Activated T-cell treated with anti-CD3 and anti-CD28 coated beads, Interleukin-2, amount 50 U/mL, for 48 hours (primary cell): ENCODE measurements at places on chromosomes 16 and 17.

DNA sequence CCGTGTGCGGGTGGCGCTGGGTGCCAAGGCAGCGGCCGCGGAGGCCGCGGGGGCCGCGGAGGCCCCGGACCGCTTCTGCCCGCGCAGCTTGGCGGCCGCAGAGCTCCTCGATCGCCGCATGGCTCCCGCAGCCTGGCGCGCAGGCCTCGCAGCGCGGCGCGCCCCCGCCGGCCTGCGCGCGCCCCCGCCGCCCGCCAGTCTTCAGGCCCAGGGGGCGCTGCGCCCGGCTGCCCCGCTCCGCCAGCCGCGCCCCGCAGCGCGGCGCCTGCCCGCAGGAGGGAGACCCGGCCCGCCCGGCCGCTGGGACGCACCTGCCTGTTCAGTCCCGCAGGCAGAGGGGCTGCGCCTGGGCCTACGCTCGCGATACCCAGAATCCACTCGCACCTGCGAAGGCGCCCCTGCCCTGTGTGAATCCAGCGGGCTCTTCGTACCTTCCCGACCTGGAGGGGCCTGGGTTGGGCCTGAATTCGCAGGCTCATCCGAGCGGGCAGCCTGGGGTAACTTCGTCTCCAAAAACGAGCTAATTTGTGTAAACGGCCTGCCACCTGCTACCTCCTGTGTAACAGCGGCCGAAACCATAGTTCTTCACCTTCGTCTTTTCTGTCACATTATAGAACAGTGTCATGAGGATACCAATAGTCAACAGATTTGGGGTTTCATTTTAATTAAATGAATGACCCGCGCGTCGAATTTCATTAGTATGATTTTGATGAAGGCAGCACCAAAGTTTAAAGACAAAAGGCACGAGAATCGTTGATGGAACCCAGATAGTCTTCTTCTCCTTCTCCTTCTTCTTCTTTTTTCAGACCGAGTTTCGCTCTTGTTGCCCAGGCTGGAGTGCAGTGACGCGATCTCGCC lies at the start of gene CENPV:
CENPV (minus strand) TSS at position 153 of the 858 bp plus-strand sequence; CDS start at position 120, 33 bp downstream.
- peak; percentile 80 for DNase-seq

DNA sequence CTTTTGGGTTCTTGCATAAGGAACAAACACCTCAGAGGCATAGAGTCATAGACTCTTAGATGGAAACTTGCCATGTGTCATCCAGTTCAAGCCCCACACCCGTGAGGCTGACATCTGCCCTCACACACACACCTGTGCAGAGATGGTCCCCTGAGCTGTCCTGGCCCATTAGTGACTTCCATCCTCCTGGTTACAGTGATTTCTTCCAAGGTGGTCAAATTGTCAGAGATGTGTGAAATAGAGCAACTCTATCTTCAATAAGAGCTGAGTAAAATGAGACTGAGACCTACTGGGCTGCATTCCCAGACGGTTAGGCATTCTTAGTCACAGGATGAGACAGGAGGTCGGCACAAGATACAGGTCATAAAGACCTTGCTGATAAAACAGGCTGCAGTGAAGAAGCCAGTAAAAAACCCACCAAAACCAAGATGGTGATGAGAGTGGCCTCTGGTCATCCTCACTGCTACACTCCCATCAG lies 342.2 kb upstream of the TNRC6C start:
- no peak for DNase-seq

DNA sequence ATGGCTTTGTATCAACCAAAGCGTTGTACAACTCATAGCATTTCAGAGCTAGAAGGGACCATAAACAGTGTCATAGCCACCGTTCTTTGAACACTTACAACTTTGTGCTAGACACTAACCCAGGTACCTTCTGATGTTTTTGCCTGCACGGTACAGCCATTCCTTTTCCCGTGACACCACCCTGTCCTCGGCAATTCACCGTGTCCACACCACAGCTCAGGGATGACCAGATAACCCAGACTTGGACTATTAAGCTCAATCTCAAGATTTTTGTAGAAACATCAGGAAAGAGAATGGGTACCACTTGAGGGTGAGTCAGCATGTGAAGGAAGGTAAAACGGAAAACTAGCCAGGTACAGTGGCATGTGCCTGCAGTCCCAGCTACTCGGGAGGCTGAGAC lies 9.8 kb upstream of the CBFB start:
- peak; percentile 12 for DNase-seq

- no peak for DNase-seq
Measured at GRCh38 chr16:72898216-72898825, 149.6 kb downstream of the ZFHX3 start.

- DNase-seq = peak; percentile 44
Measured at GRCh38 chr17:57861000-57861789, 11.4 kb upstream of the MRPS23 start.

GRCh38 chr17:18921912-18922451 lies 30.0 kb upstream of the SLC5A10 start:
- peak; percentile 40 for DNase-seq

DNA sequence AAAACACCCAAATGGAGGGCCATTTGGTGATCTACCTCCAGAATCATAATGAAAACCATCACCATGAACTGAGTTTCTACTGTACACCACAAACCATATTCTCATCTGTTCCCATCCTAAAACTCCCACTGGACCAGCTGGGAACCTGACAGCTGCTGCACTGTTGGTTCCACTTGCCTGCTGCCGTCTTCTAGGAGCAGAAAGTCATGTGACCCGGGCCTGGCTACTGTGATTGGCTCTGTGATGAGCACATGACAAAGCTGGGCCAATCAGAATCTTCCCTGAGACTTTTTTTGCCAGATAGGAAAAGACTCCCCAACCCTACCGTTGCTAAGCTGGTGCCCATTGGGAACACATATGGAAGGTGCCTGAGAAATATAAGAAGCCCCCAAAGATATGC lies 264.2 kb downstream of the MRTFB start:
- DNase-seq = no peak

DNA sequence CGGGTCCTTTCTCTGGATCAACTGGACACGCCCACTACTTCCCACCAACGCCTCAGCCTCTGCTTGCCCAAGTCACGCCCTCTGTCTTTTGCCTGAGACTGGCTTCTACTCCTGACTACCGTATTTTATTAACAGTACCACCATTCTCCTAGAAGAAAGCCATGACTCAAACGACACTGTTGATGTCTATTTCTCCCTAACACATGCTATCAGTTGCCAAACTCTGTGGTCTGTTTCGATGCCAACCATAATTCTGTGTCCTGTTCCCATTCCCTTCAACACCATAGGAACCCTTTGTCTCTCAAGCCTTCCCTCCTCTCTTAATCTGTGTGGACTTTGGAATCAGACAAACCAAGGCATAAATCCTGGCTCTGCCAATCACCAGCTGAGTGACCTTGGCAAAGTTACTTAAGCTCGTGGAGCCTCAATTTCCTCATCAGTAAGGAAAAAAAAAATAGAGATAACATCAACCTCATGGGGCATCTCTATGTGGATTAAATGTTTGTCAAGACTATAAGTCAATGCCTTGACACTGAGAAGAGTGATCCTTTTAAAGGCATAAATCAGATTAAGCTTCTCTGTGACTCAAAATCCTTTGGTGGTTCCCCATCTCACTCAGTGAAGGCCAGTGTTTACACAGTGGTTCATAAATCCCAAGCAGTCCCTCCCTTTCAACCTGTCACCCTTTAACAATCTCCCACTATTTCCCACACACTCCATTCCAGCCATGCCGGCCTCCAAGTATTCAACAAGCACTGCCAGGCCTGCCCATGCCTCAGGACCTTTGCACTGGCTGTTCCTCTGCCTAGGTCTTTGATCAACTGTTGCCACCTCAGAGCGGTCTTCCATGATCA lies 45.6 kb downstream of the ERN1 start:
- no peak for DNase-seq

DNA sequence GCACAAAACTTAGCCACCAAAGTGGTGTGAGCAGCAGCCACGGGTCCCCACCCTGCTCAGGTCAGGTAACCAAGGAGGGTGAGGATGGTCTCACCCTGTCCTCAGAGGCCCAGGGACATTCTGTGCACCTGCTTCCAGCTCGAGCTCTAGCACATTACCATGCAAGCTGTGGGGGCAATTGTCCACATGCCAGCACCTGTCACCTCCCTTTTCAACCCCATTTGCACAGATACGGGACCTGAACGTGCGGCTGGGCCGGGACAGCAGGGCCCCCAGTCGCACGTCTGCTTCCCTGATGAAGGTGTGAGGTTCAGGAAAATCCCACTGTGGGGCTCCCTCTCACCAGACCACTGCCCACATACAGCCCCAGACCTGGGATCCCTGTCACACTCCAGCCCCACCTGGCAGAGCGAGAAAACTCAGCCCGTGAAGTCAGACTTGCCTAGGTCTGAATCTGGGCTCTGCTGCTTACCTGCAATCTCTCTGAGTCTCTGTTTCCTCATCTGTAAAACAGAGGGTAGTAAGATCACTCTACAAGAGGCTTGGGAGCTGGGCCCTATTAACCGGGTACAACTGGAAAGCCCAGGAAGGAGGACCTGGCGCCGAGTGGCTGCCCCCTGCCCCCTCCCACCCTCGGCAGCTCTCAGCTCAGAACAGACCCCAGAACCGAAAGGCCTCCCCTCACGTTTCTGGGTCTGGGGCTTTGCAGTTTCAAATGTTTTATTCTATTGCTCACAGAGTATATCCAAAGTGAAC lies 7.9 kb downstream of the WFIKKN2 start:
- no peak for DNase-seq

GRCh38 chr17:60825351-60825750 lies 147.7 kb downstream of the BCAS3 start:
- DNase-seq = no peak

DNA sequence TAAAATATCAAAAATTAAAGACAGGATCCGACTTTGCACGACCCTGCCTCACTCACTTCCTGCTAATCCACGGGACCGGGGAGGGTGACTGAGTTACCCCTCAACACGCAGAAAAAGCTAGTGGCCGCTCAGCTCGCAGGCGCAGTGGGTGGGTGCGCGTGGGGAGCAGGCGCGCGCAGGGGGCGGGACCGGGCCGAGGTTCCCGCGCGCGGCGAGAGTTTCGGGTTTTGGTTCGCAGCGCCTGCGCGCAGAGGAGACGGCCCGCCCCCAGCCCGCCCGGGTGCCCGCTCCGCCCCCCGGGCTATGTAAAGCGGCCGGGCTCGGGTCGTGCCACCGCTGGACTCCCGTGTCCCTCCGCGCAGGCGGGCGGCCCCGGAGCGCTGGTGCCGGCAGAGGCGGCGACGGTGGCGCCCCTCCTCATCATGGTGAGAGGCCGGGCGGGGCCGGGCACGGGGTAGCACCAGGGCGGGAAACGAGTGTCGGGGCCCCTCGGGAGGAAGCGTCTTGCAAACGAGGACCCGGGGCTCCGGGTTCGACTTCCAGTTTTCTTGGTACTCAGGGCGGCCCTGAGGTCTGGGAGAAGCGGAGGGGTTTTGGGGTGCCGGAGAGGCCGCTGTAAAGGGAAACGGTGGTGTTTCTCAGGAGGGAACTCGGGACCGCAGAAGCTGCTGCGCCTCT lies at the start of gene CNP:
CNP (plus strand) TSS at position 333 of the 678 bp plus-strand sequence; CDS start at position 423, 90 bp downstream.
- DNase-seq = peak; percentile 91

- DNase-seq = no peak
Measured at GRCh38 chr17:76363107-76363842, 9.6 kb upstream of the PRPSAP1 start.

DNA sequence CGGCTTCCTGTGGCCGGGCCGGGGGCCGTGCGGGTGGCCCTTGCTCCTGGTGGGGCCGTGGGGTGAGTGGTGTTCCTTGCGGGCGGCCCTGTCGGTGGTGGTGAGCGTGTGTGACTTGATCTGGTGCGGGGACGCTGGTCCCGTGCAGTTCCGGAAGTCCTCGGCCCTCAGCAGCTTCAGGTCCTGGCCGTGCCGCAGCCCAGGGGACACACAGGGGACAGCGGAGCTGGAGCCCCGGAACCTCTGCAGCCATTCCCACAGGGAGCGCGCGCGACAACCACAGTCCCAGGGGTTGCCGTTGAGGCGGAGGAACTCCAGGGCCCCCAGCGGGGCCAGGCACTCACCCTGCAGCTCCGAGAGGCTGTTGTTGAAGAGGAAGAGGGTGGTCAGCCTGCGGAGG lies 88.4 kb downstream of the RTN4RL1 start:
- DNase-seq = no peak

GRCh38 chr17:35765086-35765710 lies 4.5 kb downstream of the C17orf50 start:
- DNase-seq = no peak

DNA sequence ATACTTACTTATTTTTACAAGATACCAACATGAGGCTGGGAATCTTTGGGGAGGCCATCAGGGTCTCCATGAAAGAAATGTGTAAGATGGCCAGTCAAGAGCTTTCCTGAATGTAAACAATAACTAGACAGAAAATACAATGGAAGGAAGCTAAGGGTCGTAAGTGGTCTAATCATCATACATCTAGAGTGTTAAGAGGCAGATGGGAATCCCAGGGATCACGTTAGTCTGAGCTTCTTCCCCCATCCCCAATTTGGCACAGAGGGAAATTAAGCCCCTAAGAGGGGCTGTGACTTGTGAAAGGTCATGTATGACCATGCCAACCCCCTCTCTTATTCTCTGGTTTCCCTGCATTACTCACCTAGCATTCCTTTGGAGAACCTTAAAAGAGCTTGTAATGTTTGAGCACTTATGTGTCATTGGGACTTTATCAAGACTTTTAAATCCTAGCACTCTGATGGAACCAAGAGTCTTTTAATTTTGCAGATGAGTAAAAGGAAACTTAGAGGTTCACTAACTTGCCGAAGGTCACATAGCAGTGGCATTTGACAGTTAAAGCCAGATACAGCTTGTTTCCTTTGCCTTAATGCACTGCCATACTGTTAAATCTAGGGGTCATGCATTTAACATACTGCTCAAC lies 46.1 kb downstream of the DCUN1D3 start:
- DNase-seq = no peak

- DNase-seq = no peak
Measured at GRCh38 chr16:87724490-87725291, 41.1 kb downstream of the KLHDC4 start.

DNA sequence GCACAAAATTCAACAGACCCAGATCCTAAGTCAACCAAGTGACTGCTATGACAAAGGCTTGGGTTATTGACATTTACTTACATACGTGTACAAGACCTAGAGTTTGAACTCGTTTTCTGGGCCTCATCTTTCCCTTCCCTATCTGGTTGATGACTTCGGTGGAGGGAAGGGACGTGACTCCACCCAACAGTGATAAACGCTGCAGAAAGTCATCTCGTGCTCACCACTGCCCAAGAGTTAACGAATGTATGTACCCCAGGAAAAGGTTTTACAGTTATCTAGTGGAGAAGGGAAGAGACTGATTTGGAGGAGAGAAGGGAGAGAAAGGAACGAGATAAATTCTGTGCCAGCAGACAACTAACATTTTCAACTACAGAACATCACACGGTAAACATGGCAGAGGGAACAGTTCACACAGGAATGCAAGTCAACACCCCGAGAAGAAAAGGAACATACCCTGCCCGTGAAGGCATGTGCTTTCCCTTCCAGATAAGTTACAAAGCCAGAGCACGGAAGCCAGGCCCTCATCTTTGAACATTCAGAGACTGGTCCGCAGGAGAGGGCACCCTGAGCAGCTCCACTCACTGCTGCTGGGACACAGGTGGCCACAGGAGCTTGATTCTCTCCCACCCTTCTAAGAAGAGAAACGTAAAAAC lies 13.9 kb upstream of the CYTH1 start:
- DNase-seq = no peak
